ENCODE measurements at places on chromosomes 1 and 21.

- DNase-seq: peak; percentile 47
Observed at GRCh38 chr1:246597340-246597739, 31.1 kb downstream of the CNST start.

DNA sequence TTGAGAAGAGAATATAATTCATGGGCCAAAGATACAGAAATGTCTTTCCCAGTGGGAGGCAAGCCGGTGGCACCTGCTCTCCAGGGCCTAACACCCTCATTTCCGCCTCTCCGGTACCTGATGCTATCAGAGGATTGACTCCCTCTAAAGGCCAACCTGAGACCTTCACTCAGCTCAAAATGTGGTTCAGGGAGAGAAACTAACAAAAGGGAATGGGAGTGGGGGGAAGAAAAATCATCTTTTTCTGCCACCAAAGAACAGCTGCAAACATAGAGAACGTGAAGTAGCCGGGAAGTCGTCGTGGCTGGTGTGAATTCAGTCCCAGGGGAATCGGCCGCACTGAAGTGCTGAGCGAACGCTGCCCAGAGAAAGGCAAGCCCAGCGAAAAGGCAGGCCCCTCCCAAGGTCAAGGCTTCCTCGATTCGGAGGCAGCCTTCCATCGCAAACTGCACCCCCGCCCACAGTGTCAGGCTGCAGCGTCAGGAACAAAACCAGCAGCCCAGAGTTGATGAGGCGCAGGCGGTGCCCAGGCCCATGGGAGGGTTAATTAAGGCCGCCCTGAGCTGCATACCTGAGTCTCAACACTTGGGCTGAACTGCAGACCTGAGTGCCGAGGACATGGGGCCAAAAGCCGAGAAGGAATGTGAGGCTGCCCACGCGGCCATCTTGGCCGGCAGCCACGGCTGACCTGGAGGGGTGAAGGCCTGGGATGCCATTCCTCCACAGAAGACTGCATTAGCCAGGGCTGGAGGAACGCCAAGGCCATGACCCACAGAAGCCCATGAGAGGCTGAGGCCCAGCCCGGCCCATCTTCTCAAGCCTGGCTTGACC lies 160.2 kb downstream of the PSMG1 start:
- DNase-seq: no peak

GRCh38 chr1:19776287-19776686 lies 23.4 kb downstream of the TMCO4 start:
- no peak for DNase-seq

- no peak for DNase-seq
Observed at GRCh38 chr1:117708323-117709248, 102.7 kb downstream of the TENT5C start.

- no peak for DNase-seq
Observed at GRCh38 chr1:226400519-226401354, 7.2 kb downstream of the PARP1 start.

DNA sequence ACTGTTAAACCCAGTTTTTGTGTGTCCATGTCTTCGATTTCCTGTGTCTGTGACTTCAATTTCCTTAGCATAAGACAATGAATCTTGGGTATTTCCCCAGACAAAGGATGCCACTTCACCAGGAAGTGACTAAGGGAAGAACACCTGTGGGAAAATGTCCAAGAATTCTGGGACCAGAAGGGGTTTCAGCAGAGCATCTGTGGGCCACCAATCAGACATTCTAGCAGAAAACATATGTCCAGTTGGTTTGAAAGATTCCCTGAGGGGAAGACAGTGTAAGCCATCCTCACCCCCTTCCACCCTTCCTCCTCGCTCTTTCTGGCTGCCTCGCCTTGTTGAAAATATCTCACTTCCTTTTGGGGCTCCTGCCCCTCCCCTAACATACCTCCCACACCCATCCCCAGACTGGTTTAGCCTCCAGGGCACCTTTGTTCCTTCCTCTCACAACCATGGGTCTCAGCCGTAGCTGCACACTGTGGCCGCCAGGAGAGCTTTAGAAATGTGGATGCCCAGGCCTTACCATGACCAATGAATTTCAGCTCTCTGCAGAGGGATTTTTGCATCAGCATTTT lies 25.5 kb upstream of the IFNAR1 start:
- DNase-seq: peak; percentile 52

DNA sequence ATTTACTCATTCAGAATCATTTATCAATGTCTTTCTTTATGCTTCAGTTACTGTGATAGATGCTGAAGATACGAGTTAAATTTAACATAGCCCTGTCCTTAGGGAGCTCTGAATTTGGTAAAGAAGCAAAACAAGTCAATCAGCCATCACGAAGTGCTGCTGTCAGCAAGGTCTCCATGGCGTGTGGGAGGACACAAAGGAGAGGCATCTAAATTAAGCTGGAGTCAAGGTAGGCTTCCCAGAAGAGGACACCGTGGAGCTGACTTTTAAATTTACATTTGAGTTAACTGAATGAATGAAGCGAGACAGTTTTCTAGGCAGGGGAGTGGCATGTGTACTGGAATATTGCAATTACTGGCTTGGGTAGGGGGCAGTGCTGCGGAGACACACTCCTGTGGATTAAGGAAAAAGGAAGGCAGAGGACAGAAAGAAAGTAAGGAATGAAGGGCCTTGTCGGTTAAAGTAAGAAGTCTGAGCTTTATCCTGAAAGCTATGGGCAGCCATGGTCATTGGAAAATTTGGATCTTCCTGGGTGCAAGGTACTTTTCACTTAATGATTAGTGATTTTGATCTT lies 41.3 kb upstream of the C1orf87 start:
- no peak for DNase-seq

DNA sequence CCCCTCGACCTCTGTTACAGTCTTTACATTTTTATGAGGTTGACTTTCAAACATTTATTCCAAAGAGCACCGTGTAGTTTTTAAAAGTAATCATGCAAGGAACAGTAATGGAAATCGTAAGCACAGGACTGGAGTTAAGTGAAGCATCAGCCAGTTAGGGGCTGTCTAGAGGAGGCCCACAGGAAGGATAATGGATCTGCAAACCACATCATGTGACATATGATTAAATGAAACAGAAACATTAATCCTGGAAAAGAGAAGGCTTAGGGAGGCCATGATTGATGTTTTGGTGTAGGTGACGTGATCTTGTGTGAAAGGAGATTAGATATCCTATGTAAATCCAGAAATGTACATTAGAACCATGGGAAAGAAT lies 25.0 kb downstream of the RGS7 start:
- no peak for DNase-seq

GRCh38 chr1:20496241-20496661 lies 10.2 kb upstream of the CAMK2N1 start:
- peak; percentile 100 for DNase-seq

DNA sequence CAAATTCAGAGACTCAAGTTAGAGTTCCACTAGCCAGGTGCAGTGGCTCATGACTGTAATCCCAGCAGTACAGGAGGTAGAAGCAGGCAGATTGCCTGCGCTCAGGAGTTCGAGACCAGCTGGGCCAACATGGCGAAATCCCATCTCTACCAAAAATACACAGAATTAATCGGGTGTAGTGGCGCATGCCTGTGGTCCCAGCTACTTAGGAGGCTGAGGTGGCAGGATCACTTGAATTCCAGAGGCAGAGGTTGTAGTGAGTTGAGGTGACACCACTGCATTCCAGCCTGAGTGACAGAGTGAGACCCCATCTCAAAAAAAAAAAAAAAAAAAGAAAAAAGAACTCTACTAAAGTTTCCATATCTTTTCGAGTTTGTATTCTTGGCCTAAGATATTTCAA lies 36.7 kb upstream of the CHRM3 start:
- no peak for DNase-seq

DNA sequence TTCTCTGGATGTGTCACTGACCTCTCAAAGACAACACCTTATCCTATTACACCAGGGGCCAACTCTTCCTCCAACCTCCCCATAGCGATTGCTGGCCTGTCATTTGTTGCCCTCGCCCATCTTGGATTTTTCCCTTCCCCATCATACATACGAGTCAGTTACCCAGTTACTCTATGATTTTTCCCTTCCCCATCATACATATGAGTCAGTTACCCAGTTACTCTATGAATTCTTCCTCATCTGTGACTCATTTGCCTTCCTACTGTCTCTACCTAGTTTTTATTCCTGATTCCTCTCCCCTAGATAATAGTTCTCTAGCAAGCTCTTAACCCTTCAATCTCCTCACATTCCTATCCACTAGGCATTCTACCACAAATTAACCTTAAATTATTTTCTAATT lies 178.8 kb downstream of the NR5A2 start:
- DNase-seq: peak; percentile 70

- peak; percentile 22 for DNase-seq
Observed at GRCh38 chr1:208137193-208137592, 107.0 kb downstream of the PLXNA2 start.

GRCh38 chr1:18927082-18927653 lies 24.8 kb upstream of the ALDH4A1 start:
- DNase-seq: peak; percentile 76

DNA sequence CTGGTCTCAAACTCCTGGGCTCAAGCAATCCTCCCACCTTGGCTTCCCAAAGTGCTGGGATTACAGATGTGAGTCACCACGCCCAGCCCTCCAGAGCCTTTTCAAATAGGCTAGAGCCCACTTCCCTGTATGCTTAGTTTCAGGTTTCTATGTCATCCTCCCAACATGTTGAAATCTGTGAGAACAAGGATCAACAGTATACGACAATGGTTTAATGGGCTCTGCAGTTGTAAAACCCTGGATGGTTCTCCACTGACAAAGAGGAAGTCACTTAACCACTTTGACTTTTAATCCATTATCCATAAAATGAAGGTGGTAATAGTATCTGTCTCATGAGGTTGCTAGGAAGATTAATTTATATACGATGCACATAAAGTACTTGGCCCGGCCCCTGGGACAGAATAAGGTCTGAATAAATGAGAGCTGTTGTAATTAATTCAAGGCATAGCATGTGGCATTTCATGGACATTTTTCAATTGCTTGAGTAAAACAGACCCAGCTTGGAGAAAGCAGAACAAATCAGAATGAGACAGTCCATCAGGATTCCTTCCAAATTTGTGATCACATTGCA lies 113.9 kb upstream of the ZNF648 start:
- DNase-seq: peak; percentile 79

DNA sequence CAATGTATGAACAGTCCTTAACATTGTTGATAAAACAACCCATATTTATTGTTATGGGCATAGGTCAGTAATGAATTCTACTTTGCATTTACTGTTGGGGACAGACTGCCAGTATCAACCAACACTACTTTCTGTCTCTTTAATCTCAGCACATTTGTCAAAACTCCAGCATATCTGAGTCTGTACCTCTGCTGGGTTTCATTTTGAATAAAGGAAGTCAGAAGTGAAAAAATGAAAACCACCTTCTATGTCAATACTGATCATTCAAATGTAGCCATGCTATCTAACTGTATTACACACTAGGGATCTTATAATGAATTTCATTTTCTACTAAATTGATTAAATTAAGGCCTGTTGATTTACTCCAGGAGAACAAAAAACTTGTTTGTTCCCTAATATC lies 24.2 kb upstream of the CXADR start:
- DNase-seq: no peak

DNA sequence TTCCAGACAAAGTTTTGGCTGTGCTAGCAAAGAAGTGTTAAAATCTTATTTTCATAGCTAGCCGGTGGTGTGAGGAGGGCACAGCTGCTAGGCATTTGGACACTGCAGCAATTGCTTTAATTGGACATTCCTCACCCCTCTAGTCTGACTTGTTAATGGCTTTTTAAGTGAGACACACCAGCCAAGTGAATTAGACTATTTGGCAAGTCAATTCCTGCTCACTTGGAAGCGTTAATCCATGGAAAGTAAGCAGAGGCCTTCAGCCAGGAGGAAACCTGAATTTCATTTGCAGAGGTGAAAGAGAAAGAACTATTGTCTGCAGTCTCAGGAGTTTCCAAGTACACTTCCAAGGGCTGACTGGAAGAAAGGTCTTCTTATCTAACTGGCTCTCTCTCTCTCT lies 175.7 kb downstream of the ST6GALNAC3 start:
- no peak for DNase-seq

- DNase-seq: no peak
Observed at GRCh38 chr1:211723273-211723672, 47.9 kb upstream of the NEK2 start.

DNA sequence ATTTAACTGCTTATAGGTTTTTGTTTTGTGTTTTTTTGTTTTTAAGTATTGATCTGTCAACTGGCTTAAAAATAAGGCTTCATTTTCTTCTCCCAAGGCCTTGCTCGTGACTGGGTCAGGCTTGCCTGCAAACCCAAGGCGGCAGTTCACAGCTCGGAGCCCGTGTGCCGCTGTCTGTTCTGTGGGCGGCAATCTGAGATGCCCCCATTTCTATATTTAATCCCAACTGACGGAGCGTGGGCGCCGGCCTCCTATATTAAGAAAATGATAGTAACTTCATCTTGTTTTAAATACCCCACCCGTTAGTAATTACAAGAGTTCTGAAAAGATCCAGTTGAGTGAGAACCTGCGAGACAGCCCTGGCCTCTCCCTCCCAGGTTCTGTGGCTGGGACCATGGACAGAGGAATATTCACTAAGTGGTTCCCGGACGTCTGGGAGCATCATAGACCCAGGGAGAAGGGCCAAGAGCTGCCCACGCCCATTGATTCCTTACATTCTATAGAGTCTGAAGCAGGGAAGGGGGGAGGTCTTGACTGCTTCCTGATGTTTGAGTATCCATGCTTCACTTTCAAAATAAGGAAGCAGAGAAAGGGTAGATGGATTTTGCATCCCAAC lies 42.6 kb upstream of the GPR153 start:
- DNase-seq: no peak

GRCh38 chr1:206766251-206766856 lies 4.2 kb upstream of the IL19 start:
- peak; percentile 74 for DNase-seq

GRCh38 chr21:21010228-21010627 lies 12.0 kb downstream of the NCAM2 start:
- DNase-seq: no peak

- peak; percentile 67 for DNase-seq
Observed at GRCh38 chr1:36305915-36306209, 306 bp upstream of the SH3D21 start.

DNA sequence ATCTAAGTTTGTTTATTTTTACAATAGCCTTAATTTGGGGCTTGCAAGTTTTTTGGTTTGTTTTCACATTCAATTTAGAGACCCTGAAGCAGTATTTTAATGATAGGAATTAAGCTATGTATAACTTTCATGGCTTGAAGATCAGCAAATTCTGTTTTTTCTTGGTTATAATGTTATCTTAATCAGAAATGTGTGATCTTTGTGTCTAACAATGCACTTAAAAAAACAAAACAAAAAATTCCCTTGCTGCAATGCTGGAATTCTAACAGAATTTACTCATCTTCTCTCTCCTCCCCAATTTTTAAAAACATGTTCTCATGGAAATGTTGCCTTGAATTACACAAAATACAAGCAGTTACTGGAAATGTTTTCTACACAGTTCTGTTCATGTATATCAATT lies 113.1 kb downstream of the OLFML2B start:
- DNase-seq: no peak
